A549 treated with Hydrocortisone at 1 μM for 4 hours (cell line): ENCODE measurements at places on chromosomes 2 and 18. TPM values are rescaled to one million over a fixed set of nuclear protein-coding genes. Genes with fewer than 3 reads are reported as not detected.

MGAT4A gene
- total RNA-seq, result 1.6 to 3.1 TPM (median 2.1 TPM) in 5 replicates

PCGF1 gene
- total RNA-seq, result 30.9 to 37.4 TPM (median 34.0 TPM) in 5 replicates

MAB21L4 gene
- 0.12 to 0.54 TPM (median 0.24 TPM) in 4 of 5 replicates, not detected in the other for total RNA-seq

KRTCAP3 gene
- 0.45 to 1.2 TPM (median 0.62 TPM) in 5 replicates for total RNA-seq

LYG2 gene
- total RNA-seq, result 0.18 TPM in 1 of 5 replicates, not detected in the others
